OCI-LY7 (cell line): ENCODE measurements at places on chromosomes 2 and 18. TPM values are rescaled to one million over a fixed set of nuclear protein-coding genes. Genes with fewer than 3 reads are reported as not detected.

HOXD12 gene
- total RNA-seq = 0.25 TPM in 1 of 2 replicates, not detected in the other

ITSN2 gene
- total RNA-seq = 64.2 and 65.7 TPM in 2 replicates

SP140L gene
- total RNA-seq = 17.0 and 19.3 TPM in 2 replicates

KATNAL2 gene
- total RNA-seq = 13.9 and 16.1 TPM in 2 replicates

RGPD5 gene
- 2.1 and 4.6 TPM in 2 replicates for total RNA-seq

SLC23A3 gene
- 3.1 and 6.7 TPM in 2 replicates for total RNA-seq

KIF5C gene
- 18.0 and 22.2 TPM in 2 replicates for total RNA-seq

BMP10 gene
- total RNA-seq = not detected in 2 replicates

ZC3H15 gene
- 74.0 and 76.5 TPM in 2 replicates for total RNA-seq

COLEC12 gene
- not detected in 2 replicates for total RNA-seq

MLPH gene
- not detected in 2 replicates for total RNA-seq
